ENCODE measurements at places on chromosomes 5 and 9.

DNA sequence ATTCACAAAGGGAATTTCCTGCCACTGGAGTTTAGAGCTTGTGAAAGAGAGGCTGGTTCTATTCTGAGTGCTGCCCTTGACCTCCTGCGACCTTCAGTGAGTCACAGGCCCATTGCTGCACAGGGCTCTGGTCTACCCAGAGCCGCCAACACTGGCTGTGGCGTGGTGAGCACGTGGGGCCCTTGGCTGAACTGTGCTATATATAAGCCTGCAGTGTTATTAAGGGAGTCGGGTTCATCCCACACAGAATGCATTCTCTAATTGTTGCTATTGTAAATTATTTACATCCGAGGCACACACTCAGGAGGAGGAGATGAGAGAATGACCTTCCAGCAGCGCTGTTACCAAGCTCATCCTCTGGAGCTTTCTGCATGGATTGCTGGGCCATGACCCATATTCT is 47.1 kb downstream of the BRINP1 start:
- DNase-seq, result no peak

DNA sequence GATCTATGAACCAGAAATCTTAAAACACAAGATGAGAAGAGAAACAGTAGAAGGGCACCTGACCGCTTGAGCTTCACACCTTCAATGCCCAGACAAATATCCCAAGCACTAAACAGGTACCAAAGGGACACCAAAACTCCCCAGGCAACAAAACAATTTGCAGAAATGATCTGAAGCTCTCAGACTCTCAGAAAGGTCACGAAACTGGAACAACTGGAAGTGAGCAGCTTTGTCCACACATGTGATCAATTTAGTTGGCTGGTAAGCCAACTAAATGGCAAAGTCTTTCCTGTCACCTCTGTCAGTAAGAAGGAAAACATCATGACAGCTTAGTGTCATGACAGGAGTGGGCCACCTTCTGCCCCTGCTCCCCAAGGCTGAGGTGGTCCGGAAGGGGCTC is 4.1 kb downstream of the IPPK start:
- no peak for DNase-seq

- no peak for DNase-seq
These were observed 26.2 kb downstream of the PPARGC1B start for GRCh38 chr5:149756354-149756753.

DNA sequence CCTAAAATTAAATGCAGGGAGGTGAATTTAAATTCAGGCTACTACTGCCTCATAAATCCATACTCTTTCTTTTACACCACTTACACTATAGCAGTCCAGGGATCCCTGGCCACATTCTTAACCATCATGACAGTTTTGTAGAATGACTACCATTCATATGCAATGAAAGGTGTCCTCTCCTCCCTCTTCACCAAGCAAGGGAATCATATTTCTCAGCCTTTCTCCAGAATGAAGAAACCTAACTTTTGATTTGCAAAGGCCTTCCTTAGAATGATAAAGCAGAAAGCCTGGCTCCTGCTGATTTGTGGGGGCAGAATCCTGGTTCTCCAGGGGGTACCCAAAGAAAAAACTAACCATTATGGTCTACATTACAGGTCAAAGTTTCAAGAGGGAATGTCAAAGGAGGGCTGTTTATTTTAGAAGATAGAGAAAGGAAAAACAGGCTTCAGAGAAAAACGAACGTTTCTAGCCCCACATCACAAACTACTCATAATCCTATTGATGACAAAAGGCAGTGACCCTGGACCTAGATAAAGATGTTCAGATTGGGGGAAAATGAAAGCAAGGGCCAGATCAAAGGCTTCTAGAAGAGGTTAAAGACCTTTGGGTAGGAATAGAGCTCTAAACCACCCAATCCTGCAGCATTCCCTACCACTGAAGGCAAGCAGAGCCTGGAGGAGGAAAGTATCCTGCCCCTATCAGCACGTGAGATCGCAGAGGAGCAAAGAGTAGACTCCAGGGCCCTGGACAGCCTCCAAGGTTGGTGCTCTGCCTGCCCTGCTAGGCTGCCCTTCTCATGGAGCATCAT is 11.5 kb downstream of the WNT8A start:
- DNase-seq, result no peak

DNA sequence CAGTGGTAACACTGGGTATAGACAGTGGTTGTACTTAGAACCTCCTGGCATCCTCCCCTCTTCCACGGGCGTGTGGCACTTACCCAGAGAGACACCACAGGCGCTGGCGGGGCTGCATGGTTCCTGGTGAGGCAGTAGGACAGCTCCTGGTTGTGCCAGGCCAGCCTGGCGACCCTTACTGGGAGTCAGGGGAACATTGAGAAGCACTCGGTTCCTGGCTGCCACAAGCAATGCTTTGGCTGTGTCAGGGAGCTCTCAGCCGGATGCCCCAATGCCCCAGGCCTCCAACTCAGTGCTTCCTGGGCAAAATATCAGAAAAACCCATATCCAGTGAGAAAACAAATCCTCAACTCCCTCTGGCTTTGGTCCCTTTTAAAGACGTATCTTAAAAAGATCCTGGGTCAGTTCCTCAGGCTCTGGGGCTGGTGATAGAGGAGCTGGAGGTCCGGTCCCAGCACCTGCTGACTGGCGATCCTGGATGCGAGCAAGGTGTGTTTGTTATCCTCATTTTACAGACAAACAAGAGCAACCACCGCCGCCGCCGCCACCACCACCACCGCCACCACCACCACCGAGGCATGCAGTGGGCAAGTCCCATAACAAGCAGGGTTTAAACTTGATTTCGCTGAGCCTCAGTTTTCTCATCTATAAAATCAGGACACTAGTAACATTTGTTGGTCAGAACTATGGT is 4.2 kb downstream of the NKX2-5 start:
- no peak for DNase-seq

- DNase-seq, result no peak
These were observed 75.4 kb downstream of the NDUFAF2 start for GRCh38 chr5:61020415-61020814.

- DNase-seq, result no peak
These were observed 102.7 kb upstream of the MIER3 start for GRCh38 chr5:57054671-57055070.

DNA sequence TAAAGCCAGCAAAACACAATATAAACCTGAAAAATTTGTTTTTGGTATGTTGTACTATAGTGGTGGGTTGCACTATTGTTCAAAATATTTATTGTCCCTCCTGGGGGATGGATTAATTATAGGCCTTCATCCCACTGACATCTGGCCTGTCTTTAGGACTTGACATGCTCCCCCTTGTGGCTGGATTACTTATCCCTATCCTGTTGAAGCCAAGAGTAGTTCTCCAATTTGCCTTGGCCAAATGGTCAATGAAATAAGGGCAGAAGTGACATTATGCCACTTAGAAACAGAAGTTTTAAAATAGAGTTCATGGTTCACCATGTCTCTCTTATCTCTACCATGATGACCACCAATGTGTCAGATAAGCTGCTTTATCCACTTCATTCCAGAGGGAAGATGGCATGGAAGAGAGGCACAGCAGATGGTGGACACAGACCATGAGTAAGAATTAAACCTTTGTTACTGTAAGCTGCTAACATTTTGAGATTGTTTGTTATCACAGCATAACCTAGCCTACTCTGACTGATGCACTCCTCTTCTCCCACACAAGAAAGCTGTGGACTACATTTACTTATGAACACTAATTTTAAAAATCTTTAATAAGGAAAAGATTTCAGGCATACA is 29.2 kb upstream of the ARHGEF28 start:
- no peak for DNase-seq

- DNase-seq, result no peak
These were observed 405.7 kb upstream of the EDIL3 start for GRCh38 chr5:84790406-84790805.

- DNase-seq, result no peak
These were observed 9.8 kb downstream of the GCNT4 start for GRCh38 chr5:75042522-75042921.

DNA sequence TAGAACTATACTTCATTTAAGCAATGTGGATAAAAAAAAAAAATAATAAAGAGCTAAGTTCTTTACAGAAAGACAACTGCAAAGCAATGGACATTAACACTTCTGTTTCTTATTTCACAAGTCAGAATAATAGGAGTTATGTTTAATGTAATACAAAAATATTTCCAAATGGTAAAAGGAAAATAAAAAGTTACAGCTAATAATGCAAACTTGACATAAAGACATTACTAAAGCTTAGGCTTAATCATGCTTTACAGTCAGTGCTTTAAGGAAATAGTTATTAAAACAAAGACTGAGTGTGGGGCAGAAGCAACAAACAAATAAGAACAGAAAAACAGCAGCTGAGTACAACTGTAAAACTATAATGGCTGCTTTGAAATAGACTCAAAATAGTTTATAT is 56.7 kb downstream of the ZFR start:
- no peak for DNase-seq

- DNase-seq, result no peak
These were observed 121.5 kb downstream of the CAMK4 start for GRCh38 chr5:111345731-111346130.

- DNase-seq, result no peak
These were observed 187.3 kb downstream of the HTR1A start for GRCh38 chr5:63774939-63775338.

DNA sequence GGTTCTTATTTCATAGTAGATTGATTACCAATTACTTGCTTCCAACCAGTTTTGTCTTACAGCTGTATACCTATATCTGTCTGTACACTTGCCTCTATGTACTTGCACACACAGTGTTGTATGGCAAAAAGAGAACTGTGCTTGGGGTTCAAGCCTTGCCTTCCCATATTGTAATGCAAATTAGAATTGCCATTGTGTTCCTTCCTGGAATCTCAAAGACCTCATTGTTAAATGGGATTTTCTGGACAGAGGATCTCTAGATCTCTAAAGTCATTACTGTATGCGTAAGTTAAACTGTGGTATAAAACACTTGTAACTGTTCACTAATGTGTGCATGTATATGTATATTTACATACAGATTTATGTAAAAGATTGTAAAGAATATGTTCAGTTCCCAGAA is 428.8 kb downstream of the CAAP1 start:
- DNase-seq, result no peak

GRCh38 chr5:83552275-83552674 is 80.7 kb downstream of the VCAN start:
- no peak for DNase-seq

DNA sequence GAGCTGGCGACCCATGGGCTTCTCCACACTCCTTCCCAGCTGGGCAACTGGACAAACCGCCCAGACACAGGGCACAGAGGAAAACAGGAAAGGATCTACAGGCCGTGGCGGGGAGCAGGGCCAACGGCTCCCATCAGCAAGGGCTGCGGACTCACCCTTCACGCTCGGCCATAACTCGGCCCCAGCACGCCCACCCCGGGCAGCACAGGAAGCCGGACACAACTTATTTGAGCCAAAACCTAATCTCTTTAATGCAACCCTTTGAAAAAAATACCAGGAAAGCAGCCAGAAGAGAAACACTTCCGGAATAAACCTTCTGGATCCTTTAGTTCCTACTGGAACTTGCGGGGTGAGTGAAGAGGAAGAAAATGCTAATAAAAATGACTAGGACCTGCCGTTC is 59.9 kb downstream of the VAV2 start:
- no peak for DNase-seq

GRCh38 chr5:96141749-96142148 is 180.1 kb upstream of the ELL2 start:
- no peak for DNase-seq

DNA sequence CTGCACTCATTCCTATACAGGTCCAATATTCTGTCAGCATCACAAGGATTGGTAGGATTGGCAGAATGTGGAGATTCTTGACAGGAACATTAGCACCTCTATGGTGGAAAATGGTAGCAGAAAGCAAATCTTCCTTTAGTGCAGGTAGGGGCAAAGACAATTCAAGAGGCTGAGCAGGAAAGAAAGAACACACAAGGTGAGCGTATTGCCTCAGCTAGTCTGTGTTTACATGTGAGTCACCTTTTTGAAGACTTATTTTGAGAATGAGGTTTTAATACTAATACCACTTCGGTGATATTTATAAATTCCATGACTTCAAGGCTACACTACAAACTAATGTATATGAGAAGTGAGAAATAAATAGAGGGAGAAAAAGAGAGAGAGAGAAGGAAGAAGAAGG is 717.0 kb downstream of the BRINP1 start:
- DNase-seq, result no peak

DNA sequence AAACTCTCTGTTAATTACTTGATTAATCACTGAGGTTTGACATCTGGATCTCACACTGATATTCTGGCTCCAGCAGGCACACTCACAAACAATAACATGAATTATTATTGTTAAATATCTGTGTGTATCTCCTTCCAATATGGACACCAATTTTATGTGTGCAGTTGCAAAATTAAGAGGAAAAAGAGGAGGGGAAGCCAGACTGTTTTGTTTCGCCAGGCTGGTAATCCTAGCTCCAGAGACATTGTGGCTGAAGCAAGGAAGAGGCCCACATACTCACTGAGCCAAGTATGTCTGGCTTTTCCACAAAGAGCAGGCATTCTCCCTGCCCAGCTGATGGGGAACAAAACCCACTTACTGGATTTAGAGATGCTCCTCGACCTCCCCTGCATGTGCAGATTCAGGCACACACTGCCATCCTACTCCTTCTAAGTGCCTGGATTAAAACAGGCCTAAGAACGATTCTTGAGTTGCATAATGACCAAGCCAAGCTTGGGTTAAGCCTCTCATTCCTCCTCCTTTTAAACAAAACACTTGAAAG is 181.9 kb downstream of the ESM1 start:
- DNase-seq, result no peak

- DNase-seq, result no peak
These were observed 664 bp upstream of the IL11RA start for GRCh38 chr9:34651321-34651720.

DNA sequence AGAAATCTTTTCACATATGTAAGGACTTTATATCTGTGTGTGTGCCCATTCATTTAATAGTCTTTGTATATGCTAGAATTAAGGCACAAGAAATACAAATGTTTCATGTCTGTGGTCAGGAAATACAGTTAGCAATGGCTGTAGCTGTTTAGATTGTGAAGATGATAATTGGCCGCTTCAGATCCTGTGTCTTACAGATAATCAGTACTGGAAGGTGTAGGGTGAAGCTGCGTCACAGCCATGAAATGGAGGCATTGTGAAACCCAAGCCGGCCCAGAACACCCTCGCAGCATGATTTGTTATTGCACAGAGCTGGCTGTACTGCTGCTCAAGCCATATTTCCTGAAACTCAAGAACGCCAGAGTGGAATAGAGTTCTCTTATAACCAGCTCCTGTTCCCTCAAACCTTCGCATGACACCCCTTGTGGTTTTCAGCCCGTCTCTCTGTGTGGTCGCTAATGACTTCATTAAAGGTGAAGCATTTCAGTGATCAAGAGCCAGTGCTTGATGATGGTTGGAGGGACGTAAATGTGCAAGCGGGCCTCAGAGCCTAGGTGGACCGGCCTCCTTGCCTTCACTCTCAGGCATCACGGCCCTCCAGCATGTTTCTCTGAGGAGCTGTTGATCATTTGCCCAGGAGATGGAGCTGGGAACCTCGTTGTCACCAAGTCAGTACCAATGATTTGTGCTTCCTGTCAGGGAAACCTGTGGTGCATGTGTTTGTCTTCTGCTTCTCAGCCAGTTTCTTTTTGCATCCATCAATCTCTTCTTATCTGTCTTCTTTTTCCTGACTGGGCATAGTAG is 80.1 kb downstream of the F2RL2 start:
- peak; percentile 82 for DNase-seq

- DNase-seq, result no peak
These were observed 37.3 kb upstream of the POMT1 start for GRCh38 chr9:131465401-131465800.

Data from central memory CD4-positive, alpha-beta T cell (primary cell).